A673 (cell line): ENCODE measurements at places on chromosomes 3 and 15. TPM values are rescaled to one million over a fixed set of nuclear protein-coding genes. Genes with fewer than 3 reads are reported as not detected.

Gene LRRIQ4
- total RNA-seq = 0.15 and 0.17 TPM in 2 replicates

DNA sequence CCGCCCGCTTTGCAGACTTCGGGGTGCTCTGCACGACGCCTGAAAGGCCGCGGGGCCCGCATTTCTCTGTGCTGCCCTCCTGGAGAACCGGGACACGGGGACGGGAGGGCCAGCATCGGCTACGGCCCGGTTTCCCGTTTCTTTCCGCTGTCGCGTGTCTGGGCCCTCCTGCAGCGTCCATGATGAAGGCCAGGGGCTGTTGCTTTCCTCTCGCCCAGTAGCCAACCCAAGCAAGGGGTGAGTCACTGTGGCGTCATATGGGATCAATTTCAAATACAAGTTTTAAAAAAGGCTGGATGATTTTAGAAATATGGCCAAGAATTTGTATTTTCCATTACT is 435 bp downstream of the SLC35G2 start:
- peak; percentile 69 for DNase-seq

DNA sequence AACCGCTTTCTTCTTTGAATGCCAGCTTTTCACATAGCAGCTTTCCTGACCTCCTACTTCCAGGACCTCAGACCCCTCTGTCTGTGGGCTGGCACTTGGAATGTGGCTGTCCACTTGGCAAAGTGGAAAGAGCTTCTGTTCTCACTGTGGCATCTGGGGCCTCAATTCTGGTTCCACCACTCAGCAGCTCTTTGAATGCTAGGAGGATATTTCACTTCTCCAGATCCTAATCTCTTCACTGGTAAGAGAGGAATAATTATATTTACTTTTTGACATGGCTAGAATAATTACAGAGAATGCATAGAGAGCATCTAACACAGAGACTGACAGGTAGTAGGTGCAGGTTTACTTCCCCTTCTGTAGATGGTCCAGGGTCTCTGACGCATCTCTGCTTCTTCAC is 405.9 kb downstream of the LPP start:
- no peak for DNase-seq

DNA sequence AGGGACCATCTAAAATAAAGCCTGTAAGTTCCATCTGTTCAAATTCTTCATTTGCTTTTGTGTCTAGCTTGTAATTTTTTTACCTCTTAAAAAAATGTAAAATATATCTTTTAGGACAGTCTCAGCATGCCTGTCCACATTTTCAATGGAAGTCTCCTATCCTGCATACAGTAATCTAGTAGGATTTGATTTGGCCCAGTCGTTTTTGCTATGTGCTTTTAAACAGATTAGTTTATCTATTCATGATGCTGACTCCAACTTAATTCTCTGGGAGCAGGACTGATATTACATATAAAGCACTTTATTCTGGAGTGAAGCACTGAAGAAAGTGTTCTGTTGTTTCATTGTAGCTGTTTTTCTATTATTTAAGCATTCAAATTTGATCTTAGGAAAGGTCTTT is 38.9 kb upstream of the CFAP20DC start:
- no peak for DNase-seq

- no peak for DNase-seq
These were observed 6.7 kb downstream of the TNFSF10 start for GRCh38 chr3:172516318-172517214.

Gene SLC22A14
- total RNA-seq = 0.22 and 0.26 TPM in 2 replicates

GRCh38 chr3:160748787-160749186 is 7.2 kb upstream of the PPM1L start:
- no peak for DNase-seq

- no peak for DNase-seq
These were observed 276.3 kb downstream of the RYR3 start for GRCh38 chr15:33586786-33587697.

DNA sequence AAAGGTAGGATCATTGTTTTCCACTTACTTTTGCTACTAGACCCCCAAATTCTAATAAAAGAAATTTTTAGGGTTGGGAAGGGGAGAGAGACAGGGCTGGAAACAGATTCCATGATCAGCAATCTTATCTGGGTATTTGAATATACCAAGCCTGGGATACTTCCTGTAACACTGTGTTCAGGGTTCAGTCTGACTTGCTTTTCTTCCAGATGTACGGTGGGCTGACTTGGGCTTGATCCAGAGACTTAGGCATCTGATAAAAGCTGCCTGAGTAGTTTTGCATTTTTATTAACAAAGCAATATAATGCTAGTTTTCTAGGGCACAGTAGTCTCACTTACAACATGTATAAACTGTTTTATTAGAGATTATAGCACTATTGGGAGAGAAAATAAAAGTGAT is 49.2 kb downstream of the KCNMB2 start:
- DNase-seq = no peak

DNA sequence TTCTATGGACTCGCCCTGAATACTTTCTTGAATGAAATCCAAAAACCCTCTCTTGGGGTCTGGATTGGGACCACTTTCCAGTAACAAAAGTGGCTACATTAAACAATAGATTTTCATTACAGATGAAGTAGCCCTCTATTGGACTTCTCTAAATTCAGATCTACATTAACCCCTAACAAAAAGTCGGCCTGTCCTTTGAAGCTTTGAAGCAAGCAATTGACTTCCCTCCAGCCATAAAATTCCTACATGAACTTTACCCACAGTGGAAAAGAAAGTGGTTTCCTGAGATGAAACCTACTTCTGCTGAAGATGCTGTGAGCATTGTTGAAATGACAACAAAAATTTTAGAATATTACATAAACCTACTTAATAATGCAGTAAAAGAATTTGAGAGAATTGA is 967.1 kb upstream of the ROBO1 start:
- no peak for DNase-seq
